T1000 (cell line): ENCODE measurements at places on chromosomes 1 and 21.

- no peak for DNase-seq
Observed at GRCh38 chr1:60742339-60742738, 340.0 kb upstream of the NFIA start.

DNA sequence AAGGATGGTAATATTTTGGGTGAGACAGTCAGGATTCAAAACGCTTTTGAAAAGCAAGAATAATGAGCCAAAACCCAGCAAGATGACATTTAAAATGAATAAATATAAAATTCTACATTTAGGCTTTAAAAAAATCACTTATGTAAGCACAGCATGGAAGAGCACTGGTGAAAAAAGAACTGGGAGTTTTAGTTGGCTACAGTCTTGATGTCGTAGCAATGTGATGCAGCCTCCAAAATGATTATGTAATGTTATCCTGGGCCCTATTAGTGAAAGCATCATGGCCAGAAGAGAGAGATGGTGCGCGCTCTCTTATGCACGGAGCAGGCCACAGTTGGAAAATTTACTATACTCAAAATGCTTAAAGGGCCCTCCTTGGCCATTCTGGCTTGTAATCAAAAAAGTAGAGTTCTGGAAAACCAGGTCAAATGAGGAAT, 5.1 kb downstream of the KCNJ9 start:
- DNase-seq = no peak

- DNase-seq = no peak
Observed at GRCh38 chr1:167200749-167201148, 19.9 kb upstream of the POU2F1 start.

DNA sequence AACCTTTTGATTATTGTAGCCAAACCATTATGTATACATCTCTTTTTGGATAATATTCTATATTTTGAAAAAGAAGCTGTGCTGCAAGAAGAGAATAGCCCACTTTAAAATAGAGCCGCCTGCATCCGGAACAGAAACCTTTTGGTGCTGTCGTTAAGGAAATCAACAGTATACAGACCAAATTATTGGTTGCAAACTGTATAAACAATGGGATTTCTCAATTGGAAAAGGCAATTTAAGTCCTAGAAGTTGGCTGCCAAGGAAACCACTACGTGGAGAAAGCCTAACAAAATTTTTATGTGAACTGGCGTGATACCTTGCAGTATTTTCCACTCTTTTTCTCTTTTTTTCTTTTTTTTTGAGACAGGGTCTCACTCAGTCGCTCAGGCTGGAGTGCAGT, 25.8 kb downstream of the DESI2 start:
- no peak for DNase-seq

GRCh38 chr1:197776351-197777105, 1.2 kb upstream of the DENND1B start:
- no peak for DNase-seq

DNA sequence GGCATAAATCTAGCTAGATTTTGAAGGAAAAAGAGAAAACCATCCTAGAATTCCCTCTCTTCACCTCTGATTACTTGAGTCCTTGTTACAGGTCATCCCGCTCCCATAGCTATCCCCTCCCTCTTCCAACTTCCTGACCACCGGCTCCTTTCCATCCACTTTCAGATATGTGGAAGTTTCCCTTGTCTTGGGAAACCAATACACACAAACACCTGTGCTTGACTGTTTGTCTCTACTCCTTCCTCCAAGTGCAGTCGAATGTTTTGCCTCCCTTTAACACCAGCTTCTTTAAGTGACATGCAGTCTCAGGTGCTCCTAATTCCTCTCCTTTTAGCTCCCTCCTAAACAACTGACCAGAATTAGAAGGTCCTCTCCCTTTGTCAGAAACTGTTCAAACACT, 70.0 kb downstream of the PTGER3 start:
- DNase-seq = no peak

DNA sequence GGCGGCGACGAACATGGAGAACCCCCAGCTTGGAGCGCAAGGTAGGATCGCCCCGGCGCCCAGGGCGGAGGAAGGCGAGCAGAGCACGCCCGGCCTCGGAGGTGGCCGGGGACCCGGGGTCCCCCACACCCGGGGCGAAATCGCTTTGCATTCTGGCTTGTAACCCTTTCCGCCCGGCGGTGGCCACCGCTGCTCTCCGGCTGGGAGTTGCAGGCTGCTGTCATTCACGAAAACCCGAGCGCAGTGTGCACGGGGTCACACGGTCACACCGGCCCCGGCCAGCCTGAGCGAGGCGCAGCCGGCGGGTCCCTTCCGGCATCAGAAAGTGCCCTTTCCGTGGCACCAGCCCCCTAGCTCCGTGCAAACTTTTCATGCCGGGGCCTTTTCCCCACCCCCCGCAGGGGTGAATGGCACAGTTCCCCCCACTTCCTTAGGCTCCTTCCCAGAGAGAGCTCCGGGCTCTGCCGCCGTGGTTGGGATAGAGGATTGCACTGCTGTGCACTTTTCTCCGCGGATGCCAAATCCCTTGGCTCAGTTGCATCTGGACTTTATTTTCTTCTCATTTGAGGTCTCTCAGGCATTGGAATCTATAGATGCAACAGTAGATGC, 802 bp downstream of the KAZN start:
- DNase-seq = no peak

- peak; percentile 78 for DNase-seq
Observed at GRCh38 chr1:209808059-209808581, 2.2 kb upstream of the IRF6 start.

- DNase-seq = no peak
Observed at GRCh38 chr1:84031802-84032327, 32.9 kb upstream of the TTLL7 start.

DNA sequence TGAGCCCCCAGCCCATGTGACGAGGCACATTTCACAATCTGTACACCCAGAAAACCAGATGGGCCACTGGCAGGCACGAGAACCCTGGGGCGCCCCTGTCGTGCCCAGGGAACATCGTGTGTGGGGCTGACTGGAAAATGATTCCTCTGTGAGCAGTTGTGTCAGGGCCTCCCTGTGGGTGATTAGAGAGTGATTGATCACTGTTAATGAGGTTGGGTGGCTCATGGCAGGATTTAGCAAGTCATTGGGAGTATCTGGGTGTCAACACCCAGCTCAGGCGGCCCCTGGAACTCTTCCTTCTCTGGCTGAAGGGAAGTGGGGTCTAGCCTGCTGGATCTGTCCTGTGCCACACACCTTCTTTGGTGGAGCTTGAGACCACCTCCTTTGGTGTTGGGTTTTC, 5.7 kb downstream of the GRHL3 start:
- DNase-seq = no peak

DNA sequence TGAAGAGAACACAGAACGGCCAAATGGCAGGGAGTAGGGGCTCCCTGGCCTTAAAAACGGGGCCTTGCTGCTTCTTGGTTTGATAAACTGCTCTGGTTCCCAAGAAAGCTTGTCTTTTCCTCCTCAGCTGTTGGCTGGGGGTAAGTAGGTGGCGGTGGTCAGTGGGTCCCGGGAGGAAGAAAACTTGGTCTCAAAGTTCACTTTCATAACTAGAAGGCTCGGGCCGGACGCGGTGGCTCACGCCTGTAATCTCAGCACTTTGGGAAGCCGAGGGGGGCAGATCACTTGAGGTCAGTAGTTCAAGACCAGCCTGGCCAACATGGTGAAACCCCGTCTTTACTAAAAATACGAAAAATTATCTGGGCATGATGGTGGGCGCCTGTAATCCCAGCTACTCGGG, 47.3 kb upstream of the CTBS start:
- DNase-seq = no peak

GRCh38 chr1:237702161-237702560, 188.6 kb downstream of the ZP4 start:
- no peak for DNase-seq

DNA sequence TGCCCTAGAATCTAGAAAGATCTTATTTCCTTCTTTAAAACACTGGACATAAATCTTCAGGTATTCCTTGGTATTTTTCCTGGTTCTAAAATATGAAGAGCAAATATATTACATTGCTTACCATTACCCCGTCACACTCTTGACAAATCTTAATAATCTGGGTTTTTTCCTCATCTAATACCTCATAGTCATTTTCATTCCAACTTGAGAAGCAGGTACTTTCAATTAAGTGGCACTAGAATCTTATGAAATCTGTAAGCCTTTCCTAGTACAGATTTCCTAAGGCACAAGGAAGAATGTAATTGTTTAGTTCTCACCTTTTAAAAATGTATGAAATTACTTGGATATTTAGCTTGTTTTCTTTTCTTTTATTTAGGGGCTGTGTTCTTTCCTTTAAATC, 481.5 kb upstream of the ZRANB2 start:
- DNase-seq = no peak

DNA sequence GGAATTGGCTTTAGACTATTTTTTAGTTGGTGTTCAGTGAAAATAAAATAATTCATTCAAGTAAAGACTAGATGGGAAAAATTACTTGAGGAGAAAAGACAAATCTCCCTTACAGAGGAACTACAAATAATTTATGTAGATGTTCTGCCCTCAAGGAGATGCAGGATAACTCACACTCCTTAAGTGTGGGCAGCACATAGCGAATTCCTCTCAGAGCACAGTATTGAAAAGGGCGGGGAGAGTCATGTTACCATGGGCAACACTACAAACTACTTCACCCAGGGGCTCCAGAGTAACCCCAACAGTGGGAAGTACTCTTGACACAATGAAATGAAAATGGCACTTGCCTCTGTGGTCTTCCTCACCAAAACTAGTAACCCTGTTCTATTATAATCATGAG, 20.6 kb upstream of the LAMC2 start:
- DNase-seq = no peak

DNA sequence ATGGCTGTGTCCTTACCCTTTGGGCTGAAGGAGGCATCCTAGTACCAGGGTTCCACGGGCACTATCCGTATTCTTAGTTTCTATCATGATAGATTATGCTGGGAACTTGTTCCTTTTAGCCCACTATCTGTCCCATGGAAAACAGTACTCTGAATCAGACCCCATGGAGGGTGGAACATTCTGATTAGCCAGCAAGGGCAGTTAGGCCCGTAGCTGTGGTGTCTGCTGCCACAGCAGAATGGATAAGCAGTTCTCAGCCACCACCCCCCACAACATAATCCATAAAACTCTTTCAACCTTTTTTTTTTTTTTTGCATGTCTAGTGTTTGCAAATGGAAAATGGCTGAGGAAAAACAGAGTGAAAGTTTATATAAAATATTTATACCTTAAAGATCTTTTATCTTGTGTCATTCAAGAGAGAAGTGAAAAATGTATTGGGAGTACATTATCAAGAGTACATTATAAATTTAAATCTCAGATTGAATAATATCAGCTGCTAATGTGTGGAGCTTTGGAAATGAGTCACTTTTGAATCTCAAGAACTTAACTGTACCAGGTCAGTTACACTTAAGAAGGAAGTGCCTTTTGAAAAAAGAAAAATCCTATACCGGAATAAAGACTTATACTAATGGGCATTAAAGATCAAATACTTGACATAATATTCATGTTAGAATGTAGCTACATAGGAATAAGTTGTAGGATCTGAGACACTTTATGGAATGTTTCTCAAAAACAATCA, 80.3 kb downstream of the NFIA start:
- no peak for DNase-seq

DNA sequence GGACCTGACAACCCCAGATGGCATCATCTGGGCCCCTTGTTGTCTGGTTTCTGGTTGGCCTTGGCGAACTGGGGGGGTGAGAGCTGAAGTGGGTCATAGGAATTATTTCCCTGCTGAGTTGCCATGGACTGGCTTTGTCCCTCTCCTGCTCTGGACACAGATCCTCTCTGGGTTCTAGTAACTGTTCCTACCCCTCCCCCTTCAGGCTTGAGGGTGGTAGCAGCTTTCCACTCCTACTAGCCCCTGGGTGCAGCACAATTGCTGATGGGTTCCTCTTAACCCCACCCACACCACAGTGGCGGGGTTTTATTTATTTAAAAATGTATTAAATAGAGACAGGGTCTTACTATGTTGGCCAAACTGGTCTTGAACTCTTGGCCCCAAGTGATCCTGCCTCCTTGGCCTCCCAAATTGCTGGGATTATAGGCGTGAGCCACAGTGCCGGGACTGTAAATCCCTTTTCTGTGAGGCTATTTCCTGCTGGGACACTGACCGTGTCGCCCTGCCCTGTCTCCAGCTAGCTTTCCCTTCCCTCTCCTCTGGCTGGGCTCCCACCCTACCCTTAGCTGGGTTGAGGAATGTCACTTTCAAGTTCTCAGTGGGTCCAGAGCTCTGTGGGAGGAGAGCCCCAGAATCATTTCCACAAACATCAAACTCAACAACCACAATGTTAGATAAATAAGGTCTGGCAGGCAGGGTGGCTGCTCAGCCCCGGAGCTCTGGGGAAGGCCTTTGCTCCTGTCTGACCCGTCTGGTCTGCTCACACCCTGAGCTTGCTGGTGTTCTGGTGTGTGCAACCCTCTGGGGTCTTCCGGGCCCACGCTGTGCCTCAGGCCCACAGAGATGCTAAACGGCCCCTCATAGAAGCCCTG, 112.7 kb upstream of the WNT4 start:
- no peak for DNase-seq

GRCh38 chr1:117174851-117175250, 35.9 kb downstream of the VTCN1 start:
- DNase-seq = no peak

DNA sequence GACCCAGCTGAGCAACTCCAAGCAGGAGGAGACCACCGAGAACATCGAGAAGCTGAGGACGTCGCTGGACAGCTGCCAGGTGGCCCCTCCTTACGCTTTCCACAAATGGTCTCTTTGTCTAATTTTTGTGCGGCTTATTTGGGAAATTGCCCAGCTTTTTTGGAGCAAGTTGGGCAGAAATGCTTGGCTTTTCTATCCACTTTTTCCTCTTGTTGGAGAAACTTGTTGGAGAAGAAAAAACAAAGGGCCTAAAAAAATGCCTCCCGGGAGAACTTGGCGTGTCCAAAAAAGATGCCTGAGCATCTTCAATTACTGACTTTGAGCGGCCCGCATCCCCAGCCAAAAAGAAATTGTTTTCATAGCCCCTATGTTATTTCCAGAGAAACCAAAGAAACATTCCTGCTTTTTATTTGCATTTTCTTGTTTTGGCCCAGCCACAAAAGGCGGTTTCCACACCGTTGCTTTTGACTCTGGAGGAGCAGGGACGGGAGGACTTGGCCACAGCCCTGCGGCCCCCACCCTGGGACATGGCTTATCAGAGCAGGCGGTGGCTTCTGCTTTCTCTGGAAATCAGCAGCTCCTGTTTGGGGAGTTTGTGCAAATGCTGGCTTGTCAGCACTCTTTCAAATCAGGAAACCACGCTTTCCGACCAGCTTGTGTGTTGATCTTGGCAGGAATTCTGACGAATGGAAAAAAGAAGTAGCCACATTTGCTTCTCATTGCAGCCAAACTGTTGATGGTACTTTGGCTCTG, 81.2 kb upstream of the EFHD2 start:
- DNase-seq = no peak
